ENCODE measurements at places on chromosomes 7 and 10.
A peak's percentile ranks its signal among the peaks of the same experiment; 100 is the strongest.

GRCh38 chr10:91194497-91195179 lies 25.8 kb upstream of the PCGF5 start:
- DNase-seq: no peak

- DNase-seq: no peak
Measured at GRCh38 chr7:121480566-121481335, 84.6 kb upstream of the FAM3C start.

DNA sequence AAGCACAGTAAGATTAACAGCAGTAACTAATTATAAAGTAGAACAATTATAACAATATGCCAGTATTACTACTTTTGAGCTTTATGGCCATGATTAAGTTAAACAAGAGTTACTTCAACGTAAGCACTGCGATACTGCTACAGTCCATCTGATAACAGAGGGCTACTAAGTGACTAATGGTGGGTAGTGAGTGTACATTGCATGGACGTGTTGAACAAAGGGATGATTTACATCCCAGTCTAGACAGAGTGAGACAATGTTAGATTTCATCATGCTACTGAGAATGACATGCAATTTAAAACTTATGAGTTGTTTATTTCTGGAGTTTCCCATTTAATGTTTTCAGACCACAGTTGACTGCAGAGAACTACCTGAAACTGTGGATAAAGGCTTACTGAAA lies 45.6 kb downstream of the TPST1 start:
- no peak for DNase-seq

- no peak for DNase-seq
Measured at GRCh38 chr7:14207138-14207537, 217.7 kb upstream of the ETV1 start.

DNA sequence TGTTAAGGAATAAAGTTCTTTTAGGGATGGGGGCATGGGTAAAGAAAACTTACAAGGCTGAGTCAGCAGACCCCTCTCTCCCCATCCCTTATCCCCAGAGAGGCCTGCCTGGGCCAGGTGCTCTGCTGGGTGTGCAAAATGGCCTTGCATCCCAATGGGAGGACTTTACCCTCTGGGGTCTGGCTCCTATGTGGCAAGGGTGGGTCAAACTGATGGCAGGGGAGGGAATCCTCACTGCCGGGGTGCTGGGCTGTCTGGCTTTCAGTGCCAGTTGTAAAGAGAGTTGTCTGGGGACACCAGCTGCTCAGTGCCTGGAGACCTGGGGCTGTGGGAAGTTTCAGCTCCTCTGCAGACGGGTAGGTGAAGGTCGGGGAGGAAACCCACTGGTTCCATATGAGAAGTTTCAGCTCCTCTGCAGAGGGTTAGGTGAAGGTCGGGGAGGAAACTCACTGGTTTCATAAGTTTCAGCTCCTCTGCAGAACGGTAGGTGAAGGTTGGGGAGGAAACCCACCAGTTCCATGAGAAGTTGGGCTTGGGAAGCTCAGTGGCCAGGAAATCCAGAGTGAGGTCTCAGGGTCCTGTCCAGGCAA lies 127.2 kb upstream of the PODXL start:
- DNase-seq: no peak

DNA sequence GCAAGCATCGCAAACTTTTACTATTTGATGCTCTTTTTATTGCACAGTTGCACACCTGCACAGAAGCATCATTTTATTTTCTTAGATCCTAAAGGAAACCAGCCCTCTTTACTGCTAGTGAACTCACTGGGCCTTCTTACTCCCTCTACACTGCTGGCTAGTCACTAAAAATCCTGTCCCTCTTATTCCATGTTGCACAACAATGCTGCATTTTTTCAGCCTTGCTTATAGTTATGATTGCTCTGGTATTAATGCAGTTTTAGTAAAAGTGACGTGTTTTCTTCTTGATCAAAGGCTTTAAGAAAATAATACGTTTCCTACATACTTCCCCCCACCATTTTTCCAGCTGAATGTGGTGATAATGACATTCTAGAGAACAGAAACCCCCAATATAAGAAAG lies 132.9 kb upstream of the FAM3C start:
- no peak for DNase-seq

DNA sequence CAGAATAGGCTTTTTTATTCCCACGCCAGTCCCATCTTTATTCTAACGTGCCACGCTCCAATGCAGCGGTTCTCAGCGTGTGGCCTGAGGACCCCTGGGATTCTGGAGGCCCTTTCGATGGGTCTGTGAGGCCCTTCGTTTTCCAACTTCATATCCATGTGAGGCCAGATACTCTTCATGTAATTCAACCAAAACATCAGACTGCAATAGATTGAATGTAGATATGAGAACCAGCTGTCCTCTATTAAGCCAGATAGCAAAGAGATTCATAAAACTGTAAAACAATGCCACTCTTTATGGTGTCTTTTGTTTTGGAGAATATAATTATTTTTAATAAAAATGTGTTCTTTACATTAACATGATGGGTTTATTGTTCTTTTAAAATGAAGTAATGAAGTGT lies 53.2 kb upstream of the KMT2C start:
- DNase-seq: no peak

DNA sequence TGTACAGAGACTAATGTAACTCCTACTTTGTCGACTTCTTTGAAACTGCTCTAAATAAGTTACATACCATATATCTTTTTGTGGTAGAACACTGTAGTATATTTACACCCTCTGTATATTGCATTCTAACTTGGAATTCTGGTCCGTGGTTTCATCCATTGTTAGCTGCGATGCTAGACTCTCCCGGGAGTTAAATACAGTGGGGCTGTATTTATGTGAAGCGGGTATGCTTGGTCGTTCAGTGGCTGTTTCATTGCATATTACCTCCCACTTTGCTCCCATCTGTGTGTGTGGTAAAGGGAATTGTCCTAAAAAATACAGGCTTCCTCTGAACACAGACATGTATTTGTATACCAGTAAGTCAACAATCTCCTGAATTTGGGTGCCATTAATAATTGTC lies 231.1 kb downstream of the SLC25A13 start:
- DNase-seq: no peak

- no peak for DNase-seq
Measured at GRCh38 chr7:124449896-124450295, 315.7 kb downstream of the GPR37 start.

- peak; percentile 16 for DNase-seq
Measured at GRCh38 chr10:19629567-19629966, 186.7 kb upstream of the PLXDC2 start.

- DNase-seq: no peak
Measured at GRCh38 chr7:24025094-24025493, 258.9 kb upstream of the NPY start.

GRCh38 chr10:25072786-25073185 lies 56.4 kb downstream of the THNSL1 start:
- DNase-seq: no peak

GRCh38 chr7:26653430-26654399 lies 210.7 kb downstream of the SKAP2 start:
- DNase-seq: no peak

- DNase-seq: no peak
Measured at GRCh38 chr10:4437791-4438190, 388.2 kb upstream of the AKR1E2 start.

- no peak for DNase-seq
Measured at GRCh38 chr7:130084037-130084875, 13.9 kb downstream of the KLHDC10 start.

GRCh38 chr10:78212786-78213175 lies 179.1 kb downstream of the RPS24 start:
- DNase-seq: no peak

DNA sequence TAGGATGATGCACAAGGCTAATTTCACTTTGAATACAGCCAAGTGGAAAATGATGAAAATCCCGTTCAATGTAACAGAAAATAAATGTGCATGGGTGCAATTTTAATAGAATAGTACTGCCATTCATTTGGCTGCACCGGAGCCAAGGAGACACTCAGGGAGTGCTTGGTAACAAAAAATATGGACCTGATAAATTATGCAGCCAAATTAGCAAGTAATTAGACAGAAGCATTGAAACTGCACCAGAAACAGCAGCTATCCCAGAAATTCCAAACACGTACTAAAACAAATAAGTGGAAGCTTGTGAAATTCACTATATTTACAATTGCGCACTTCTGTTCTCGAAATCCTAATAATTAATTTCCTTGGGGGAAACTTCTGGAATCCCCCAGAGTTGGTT lies 31.5 kb downstream of the ST8SIA6 start:
- no peak for DNase-seq

GRCh38 chr10:73232887-73233286 lies 14.2 kb downstream of the DNAJC9 start:
- DNase-seq: no peak

DNA sequence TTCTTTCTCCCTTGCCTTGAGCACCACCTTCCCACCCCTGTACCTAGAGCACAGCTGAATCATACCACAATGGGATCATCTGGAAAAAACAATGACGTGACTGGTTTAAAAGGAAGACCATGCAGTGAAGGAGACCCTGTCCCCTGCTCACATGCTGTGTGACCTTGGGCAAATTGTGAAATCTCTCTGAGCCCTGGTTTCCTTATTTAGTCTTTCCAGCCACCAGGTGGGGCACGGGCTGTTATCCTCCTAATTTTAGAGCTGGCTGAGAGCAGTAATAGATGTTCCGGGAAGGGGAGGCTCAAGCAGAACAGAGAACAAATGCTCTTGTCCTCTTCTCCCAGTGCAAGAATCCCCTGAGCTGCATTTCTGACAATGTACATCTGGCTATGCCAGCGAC lies 198.3 kb downstream of the RPS24 start:
- peak; percentile 9 for DNase-seq

DNA sequence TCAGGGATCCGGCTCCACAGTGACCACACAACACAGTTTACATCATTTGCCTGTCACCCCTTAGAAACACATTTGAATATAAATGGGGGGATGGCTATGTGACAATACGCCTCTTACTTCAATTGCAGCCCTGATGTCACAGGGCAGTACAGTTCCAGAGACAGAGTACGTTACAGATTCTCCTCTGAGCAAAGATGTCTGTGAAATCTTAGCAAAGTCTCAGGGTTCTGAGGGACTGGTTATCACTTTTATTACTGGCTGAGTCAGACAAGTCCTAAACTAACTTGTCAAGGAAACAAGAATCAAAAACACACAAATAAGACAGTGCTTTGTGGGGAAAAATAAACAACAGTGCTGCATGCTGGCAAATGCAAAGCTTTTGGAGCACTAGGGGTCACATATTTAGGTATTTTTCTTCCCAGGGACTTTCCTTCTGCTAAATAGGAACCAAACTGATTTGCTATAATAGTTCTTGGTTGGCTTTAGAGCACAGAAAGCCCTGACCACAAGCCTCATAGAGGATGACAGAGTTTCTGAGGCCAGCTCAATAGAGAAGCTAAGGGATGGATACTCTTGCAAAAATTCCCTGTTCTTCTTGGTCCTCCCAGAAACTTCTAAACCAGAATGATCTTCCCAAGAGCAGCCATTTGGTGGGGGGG lies 501.6 kb downstream of the GRID1 start:
- DNase-seq: no peak

DNA sequence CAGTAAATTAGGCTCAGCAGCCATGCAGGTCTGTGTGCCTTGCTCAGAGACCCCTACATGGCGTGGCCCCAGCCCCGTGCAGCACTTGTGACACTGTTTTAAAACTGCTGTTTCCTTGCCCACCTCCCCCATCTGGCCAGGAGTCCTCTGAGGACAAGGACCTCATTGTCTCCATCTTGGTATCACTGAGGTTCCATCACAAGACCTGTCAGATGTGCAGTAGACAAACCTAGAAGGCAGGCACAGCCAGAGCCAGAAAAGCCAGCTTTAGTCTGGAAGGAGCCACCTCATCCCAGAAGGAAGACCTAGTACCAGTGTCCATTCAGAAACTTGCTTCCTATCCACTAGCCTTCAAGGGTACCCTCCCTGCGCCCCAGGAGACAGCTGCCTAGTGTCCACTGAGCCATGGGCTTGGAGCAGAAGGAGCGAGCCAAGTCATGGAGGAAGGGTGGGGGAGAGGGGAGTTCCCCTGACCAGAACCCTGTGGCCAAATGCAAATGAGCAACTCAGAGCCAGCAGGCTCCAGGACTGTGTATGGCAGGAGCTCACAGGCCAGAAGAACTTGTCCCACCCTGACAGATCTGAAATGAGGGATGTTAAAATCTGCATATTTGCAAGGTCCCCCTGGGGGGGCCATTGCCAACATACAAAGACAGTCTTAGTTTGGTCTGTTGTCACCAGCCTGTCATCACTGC lies 176.1 kb downstream of the SH3PXD2A start:
- DNase-seq: no peak

DNA sequence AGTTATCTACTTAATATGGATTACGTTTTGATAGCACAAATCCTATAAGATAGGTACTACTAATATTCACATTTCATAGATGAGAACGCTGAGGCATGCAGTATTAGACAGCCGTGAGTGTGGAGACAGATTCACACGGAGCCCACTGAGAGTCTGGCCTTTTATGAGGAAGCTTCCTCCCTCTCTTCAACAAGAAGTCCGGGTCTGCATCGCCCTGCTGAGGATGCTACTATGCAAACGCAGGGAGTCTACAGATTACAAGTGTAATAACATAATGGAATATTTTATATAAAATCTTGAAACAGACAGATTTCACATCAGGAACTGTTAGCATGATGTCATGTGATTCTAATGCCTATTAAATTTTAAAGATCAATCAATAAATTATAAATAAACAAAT lies 255.9 kb upstream of the GLI3 start:
- DNase-seq: no peak

GRCh38 chr10:102229810-102230263 lies 3.7 kb downstream of the ELOVL3 start:
- DNase-seq: peak; percentile 76

- DNase-seq: no peak
Measured at GRCh38 chr10:108775911-108776475, 1147.3 kb downstream of the XPNPEP1 start.

DNA sequence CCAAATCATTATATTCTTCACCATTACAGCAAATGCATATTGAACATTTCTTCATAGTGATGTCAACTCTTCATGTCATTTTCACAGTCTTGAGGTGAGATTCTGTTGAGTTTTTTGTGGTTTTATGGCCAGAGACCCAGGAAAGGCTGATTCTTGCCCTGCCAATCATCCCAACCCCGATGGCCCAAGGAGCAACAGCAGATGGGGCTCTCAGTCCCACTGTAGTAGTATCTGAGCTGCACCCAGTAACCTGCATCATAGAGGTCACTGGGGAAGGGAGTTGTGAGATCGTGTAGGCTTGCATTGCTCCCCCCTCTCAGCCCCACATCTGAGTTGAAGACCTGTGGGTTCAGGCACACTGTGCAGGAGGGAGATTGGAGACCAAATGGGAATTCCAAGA lies 26.7 kb downstream of the ZSCAN25 start:
- DNase-seq: no peak

- DNase-seq: no peak
Measured at GRCh38 chr10:80649183-80649582, 111.5 kb downstream of the SH2D4B start.

GRCh38 chr10:16612115-16612980 lies 90.7 kb upstream of the C1QL3 start:
- no peak for DNase-seq

GRCh38 chr10:26735435-26735834 lies 37.9 kb downstream of the PDSS1 start:
- DNase-seq: no peak

- DNase-seq: no peak
Measured at GRCh38 chr10:60511477-60512229, 122.0 kb upstream of the ANK3 start.

- peak; percentile 53 for DNase-seq
Measured at GRCh38 chr10:119750391-119751230, 24.8 kb downstream of the INPP5F start.
